ENCODE measurements at places on chromosomes 1 and 21.

GRCh38 chr1:223745731-223746130 is 33.4 kb downstream of the CAPN2 start:
- DNase-seq, result no peak

DNA sequence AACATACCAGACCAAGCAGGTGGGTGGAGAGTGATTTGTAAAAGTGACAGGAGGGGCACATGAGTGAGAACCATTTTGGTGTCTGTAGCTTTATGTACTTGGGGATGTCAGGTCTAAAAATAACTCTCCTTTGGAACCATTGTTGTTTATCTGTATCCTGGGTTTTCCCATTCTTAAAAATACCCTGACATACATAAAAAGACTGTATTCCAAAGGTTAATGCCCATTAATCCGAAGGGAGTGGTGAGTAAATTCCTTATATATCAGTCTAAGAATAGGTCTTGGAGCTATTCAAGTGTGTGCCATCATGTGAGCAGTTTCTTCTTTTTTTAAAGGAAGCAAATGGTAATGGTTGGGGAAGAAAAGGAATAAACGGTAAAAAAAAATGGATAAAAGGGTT is 117.5 kb downstream of the TGFB2 start:
- no peak for DNase-seq

GRCh38 chr1:153569465-153569864 is 3.8 kb upstream of the S100A2 start:
- no peak for DNase-seq

DNA sequence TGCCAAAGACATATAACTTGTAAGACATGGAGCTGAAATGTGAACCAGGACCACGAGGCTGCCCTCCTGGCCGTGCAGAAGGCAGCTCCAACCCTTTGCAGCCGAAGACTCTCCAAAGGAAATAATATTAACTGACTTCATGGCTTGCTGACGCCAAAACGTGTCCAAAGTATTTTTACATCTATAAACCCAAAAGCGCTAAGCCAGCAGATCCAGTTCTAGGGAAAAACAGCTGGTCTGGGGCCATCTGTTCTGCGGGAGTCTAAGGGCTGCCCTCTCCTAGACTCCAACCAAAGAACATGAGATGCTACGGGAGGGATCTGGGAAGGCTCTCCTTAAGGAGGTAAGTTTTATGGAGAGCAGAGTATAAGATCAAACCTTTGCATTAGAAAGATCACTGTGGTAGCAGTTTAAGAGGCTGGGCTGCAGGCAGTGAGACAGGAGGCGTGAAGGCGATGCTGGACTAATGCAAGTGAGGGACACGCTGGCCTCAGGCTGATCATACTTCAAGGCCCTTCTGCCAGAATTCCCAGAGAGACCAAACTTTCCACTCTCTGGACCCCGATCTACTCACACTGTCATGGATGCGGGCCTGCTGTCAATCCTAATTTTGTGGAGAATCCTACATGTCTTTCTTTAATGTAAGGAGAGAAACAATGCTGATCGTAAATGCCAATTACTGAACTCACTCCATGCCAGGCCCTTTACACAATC is 1.2 kb downstream of the TMEM53 start:
- DNase-seq, result no peak

DNA sequence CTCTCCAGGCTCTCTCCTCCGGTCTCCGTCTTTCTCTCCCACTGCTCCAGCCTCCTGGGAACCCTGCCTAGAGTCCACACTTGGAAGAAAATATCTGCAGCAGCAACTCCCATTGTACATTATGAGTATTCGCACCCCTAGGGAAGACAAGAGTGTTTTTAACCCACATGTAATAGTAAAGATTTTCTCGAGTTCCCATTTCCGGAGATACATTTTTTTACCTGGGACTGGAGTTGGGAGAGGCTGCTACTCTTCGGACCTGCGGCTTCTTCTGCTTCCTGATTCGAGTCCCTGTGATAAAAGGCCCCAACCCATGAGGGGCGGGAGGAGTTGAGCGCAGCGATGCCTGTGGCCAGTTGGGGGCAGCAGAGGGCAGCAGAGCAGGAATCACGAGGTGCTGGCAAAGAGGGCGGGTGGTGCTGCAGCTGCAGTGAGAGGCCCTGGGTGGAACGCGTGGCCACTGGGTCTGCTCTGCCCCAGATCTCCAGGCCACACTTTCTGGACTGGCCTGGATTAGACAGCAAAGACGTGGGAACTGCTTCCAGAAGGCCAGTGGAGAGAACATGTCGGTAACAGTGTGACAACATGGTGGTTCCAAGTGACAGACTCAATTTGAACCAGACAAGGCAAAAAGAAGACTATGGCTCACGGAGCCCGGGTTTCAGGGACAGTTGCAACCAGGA is 221.0 kb upstream of the CSF3R start:
- no peak for DNase-seq

Measured in T-helper 22 cell (primary cell).